ENCODE measurements at places on chromosomes 3 and 15.

DNA sequence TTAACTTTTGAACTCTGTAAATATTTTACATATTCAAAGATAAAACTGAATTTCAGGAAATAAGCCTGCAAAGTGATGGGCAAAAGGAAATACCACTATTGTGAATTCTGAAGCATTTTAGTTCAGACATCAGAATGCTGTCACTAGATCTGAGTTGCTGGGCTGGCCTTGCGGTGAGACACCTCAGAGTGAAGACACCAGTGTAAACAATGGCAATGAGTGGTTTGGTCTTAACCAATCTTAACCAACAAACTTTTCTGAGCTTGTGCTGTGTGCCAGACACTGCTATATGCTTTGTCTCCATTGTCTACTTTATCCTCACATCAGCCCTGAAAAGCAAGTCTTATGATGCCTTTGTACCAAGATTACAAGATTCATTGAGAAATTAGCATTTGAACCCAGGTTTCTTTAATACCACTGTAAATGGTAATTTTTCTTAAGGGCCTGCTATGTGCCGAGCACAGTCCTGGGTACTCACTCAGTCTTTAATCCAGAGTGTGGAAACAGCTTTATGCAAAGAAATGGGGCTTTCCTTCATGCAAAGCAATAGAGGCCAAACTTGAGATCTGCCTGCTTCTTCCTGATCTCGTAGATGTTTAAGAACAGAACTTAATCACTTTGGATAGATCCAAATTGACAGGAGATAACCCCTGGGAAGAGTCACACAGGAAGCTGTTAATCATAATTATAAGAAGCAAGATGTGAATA lies 55.0 kb downstream of the TMEM39A start:
- DNase-seq = no peak

GRCh38 chr15:101614761-101615160 lies 37.4 kb downstream of the TM2D3 start:
- no peak for DNase-seq

GRCh38 chr3:98199020-98199419 lies 32.5 kb downstream of the OR5H15 start:
- no peak for DNase-seq

- DNase-seq = no peak
Measured at GRCh38 chr3:188537606-188538005, 383.6 kb downstream of the LPP start.

DNA sequence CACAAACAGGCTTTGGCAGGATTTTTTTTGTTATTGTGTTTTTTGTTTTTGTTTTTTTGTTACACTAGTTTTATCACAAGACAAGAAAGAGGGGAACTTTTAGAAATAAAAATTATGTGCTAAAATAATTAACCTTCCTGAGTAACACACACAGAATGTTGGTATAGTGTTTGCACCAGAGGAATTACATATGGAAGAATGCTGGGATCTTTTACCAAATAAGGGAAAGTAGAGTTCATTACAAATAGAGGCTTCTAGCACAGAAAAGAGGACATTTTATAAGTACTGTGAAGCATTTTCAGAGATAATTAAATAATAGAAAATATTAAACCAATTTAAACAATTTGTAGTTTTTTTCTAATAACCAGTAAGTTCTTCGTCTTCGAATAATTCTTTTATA lies 116.0 kb downstream of the IGF1R start:
- DNase-seq = no peak

DNA sequence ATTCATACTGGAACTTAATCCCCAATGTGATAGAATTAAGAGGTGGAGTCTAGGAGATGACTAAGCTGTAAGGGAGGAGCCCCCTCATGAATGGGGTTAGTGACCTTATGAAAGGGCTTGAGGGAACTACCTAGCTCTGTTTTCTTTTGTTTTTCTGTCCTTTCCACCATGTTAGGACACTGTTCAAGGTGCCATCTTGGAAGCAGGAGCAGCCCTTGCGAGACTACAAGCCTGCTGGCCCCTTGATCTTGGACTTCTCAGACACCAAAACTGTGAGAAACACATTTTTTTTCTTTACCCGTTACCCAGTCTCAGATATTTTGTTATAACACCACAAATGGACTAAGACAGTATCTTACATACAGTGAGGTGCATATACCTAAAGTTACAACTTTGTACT lies 26.5 kb downstream of the GOLGA6A start:
- no peak for DNase-seq

GRCh38 chr3:88321363-88322050 lies 171.7 kb downstream of the C3orf38 start:
- no peak for DNase-seq

DNA sequence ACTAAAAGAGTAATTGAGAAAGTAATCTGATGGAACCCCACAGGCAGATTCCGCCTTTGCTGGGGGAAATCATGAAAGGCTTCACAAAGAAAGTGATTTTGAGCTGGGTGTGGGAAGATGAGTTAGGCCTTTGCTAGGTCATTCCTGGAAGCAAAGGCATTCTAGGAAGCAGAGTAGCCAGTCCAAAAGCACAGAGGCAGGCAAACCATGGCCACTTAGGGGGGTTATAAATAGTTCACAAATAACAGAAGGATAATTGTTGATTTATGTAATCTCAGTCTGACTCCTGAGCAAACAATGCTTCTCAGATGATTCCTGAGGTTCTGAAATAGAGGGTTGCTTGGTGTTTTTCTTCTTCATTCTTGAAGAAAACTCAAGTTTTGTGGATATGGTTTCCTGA lies 576.3 kb downstream of the NTRK3 start:
- no peak for DNase-seq

- no peak for DNase-seq
Measured at GRCh38 chr3:67048067-67048714, 50.1 kb downstream of the KBTBD8 start.

DNA sequence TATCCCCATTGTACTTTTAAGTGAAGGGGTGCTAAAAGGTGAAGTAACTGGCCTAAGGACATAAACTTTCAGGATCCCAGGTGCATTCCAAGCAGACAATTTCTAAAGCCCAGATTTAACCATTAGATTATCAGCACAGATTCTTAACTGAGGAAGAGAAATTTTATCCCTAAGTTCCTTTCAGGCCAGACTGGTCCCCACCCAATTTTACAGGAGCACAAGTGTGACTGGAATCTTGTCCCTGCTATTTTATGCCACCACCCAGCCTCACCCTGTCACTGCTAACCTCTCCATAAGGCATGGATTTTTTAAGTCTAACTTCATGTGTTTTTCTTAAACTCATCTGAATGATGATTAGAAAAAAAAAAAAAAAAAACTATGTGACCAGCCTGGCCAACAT lies 37.1 kb upstream of the ATP1B3 start:
- no peak for DNase-seq

- no peak for DNase-seq
Measured at GRCh38 chr3:9498781-9499180, 54.8 kb downstream of the LHFPL4 start.
